Calu3 (cell line): ENCODE measurements at places on chromosomes 5 and 9.

DNA sequence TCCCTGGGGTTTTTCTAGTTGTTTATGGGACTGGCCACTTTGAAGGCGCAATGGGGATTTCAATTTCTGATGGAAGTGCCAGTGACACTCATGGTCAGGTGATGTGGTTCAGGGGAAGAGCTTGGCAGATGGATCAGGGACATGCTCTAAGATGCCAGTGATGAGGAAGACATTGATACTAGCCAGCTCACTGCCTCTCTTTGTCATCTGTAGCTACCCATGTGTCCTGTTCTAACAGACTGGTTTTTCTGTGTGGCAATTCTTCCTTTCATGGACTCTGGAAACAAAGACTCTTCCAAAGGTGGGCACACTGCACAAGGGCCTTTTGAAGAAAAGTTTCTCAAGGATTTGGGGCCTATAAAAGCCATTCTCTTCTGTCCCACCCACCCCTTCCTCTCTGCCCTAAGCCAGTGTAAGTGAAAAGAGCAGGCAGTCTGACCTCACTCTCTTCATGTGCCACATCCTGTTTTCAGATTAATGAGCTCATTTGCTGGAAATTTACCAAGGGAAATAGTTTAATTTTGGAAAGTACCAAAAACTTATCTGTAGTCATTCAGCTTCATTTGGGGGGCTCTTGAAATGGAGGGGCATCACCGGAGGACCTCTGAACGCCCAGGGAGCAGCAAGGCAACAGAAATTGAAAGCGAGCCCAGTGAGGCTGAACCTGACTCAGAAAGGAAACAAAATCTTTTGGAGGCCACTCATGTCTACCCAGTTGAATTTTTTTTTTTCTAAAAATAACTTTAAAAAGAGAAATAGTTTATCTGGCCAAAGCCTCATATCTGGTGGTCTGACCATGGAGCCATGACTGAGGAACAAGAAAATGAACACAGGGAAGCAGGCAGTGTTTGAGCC lies 4.9 kb upstream of the TRAF1 start:
- DNase-seq, result no peak

DNA sequence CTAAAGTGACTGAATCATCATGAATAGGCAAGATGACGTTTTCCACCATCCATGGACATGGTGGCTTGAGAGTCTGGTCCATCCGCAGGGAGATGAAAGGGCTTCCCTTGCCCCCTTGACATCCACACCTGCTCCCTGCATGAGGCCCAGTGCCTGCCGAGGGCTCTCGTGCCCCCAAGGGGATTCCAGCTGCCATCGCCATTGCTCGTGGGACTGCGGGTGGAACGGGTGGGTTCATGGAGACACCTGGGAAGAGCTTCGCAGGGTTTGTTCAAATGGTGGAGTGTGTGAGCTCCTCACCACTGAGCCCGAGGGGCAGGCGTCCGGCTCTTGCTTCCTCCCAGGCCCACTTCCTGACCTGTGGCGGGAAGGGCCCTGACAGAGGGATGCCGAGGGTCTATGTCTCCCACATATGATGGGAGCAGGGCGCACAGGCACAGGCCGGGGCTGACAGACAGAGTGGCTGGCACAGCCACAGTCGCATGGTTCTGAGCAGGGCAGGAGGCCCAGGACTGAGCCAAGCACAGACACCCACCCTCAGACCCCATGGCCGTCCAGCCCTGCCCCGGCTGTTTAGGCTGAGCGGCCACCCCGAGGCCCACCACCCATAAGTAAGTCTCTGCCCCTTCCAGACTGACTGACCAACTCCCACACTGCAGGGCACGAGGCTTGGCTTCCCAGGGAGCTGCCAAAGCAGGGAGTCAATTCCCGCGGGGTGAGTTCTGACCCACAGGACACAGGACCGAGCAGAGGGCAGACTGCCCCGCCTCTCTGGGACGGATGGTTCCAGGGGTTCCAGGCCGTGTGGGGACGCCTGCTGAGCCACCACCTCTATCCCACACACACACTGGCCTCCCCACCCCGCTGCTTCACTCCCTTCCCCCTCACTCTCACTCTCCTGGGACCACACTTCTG lies 70.0 kb upstream of the PPP1R26 start:
- no peak for DNase-seq

DNA sequence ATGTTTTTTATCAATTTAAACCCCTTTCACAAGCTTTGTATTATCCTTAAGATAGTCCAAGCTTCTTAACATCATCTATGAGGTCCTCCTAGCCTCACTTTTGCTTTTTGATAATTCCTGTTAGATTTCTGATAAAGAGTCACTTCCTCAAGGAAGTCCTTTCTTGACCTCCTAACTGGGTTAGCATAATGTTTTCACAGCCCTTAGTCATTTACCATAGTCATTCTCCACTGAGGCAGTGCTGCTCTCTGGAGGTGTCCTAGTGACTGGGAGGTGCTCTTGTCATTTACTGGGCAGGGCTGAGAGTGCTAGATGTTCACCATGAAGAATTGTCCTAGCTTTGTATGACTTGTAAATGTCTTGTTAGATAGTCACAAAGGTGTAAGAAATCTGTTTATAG lies 26.4 kb downstream of the TNPO1 start:
- DNase-seq, result peak; percentile 42

- DNase-seq, result no peak
Observed at GRCh38 chr5:68054638-68055037, 160.9 kb upstream of the PIK3R1 start.

DNA sequence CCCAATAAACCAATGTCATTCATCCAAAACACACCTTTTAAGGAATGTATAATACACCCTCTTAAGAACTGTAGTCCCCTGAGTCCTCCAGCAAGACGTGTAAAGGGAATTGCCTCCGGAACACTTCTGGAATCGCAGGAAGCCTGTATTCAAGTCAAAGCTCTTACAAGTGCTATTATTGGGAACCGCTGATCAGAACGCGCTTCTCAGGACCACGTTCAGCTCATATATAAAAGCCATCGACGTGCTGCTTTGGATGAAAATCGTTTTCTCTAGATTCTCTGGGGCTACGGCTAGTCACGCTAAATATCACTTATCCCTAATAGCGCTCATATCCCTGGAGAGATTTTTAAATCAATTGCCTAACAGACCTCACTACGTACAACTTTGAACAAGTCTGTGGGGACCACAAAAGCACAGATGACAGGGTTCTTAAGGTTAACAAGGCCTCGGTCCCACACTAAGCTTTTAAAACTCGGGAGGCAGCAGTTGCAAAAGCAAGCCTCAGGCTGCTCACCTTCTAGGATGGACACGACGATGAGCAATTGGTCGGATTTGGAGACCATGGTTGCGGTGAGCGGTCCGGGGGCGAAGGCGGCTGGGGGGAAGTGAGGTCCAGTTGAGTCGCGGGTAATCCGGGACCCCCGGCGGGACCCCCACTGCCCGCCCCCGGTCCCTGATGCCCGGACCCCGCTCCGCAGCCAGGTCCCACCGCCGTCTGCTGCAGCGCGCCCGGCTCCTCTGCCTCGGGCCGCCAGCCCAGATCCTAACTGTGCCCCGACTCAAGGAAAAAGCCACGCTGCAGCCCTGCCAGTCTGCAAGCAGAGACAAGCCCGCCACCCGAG lies 548 bp downstream of the CEP120 start:
- peak; percentile 10 for DNase-seq

- DNase-seq, result no peak
Observed at GRCh38 chr9:76545191-76545590, 86.2 kb downstream of the GCNT1 start.

DNA sequence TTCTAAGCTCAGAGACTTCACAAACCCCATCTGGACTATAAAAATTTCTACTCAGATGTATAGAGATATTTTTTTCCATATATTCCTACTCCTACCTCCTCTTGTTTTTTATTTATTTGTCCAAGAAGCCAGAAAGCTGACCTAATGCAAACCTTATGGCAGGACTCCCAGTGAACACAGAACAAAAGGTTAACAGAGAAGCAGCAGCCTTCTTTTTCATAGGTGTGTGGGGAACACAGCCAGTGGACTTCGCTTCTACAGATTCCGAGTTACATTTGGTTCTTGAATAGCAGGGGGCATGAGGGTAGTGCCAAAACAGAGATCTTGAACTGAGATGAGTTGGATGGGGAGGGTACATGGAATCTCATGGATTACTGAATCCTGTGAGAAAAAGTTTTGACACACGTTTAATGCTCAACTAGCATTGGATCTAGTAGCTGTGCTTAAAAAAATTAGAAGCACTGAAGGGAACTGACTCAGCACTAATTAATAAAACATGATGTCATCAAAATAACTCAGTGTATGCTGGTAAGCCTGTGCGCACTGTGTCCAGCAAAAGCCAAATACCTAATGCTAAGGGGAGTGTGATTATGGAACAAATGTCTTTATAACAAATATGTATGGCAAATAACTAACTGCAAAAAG lies 240.1 kb downstream of the GABRB2 start:
- DNase-seq, result no peak

DNA sequence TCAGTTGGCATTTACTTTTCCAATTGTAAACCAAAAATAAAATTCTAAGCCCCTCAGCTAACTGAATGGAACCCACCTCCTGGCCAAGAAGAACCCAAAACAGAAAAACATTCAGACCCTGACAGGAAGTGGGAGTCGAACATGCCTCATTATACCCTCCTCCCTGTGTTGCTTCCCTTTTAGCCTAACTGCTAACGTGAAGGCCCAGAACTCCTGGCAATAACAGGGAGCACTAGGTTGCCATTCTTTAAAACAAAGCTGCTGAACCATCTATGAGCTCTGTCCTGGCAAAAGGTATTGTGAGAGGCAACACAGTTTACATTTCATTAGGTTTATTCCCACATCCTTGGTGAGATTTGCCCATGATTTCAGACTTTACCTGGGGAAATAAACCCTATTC lies 481.4 kb downstream of the CHSY3 start:
- no peak for DNase-seq

- DNase-seq, result peak; percentile 91
Observed at GRCh38 chr5:132007399-132008162, 3.9 kb downstream of the ACSL6 start.

- no peak for DNase-seq
Observed at GRCh38 chr9:94887721-94888120, 161.2 kb downstream of the AOPEP start.

DNA sequence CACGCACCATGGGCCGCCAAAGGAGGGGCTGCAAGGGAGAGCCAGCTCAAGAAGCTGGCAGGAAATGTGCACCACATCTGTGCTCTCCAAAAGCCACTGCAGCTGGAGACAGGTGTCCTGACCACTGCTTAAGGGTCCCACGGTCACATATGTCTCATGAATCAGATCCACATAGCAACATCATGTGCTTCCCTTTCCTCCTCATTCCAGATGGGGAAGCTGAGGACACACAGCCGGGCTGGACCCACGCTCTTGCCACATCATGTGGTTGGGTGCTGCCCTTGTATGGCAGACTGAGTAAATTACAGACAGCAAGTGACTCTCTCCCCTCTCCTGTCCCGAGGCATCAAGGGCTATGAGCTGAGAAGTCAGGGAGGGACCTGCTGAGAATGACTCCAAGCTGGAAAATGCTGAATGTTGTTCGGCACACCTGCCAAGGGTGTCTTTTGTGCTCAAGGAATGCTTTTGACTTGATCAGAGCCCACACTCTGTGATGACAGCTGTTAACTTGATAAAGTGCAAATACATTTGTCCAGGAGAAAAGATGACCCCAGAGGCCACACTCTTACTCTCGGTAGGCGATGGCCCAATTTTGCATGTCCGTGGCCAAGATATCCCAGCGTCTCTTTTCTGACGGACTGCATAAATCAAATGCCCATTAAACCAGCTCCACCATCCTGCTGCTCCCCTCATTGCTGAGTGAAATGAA lies 58.2 kb downstream of the NSUN2 start:
- DNase-seq, result no peak

- peak; percentile 55 for DNase-seq
Observed at GRCh38 chr9:32502464-32502863, 23.5 kb downstream of the RIGI start.

- no peak for DNase-seq
Observed at GRCh38 chr5:123876276-123876790, 364.4 kb downstream of the CSNK1G3 start.

DNA sequence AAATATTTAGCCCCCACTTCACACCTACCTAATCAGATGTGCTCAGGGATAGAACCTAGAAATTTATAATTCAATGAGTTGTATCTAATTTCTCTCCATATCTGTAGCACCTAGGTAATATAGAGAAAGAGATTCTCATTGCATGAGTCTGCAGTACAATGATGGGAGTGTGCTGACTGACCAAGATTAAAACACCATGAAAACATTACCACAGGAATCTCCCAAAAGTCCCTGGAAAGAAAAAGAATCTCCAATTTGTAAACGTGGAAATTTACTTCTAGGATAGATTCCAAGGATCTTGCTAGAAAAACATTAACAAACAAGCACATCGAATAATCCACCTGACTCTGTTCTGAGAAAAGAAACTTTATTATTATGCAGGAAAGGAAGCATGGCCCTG lies 45.0 kb upstream of the DMRTA1 start:
- no peak for DNase-seq

GRCh38 chr5:40685193-40685592 lies 5.5 kb downstream of the PTGER4 start:
- no peak for DNase-seq

DNA sequence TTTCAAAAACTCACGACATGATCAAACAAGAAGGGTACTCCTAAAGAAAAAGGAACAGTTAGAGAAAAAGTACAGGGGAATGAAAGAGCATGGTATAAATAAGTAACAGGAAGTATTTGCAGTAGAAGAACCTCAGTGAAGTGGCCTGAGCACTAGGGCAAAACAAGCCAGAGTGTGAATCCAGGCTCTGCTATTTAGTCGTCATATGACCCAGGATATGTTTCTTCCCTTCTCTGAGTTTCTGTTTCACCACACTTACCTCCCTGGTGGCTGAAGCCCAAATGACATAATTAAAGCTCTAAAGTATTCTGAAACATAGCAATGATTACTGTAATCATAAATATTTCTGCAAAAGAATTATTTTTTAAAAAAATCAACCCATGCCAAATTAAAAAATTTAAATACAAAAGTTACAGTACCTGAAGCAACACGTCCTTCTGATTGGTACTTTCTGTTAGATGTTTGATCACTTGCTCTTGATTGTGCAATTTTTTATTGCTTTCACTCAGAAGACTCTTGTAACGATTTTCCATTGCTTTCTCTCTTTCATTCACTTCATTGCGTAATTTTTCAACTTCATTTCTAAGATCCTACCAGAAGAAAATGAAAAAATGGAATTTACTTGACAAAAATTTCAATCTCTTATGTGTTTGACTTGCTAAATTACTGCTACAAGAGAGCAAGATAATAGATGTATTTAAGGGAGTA lies 88.9 kb downstream of the CDK5RAP2 start:
- no peak for DNase-seq

- no peak for DNase-seq
Observed at GRCh38 chr5:133817456-133817855, 151.0 kb downstream of the C5orf15 start.

GRCh38 chr5:69013481-69013880 lies 80.3 kb upstream of the SLC30A5 start:
- DNase-seq, result no peak

GRCh38 chr9:80305136-80305535 lies 733.4 kb downstream of the TLE4 start:
- no peak for DNase-seq
